ENCODE measurements at places on chromosomes 6 and 20. TPM values are rescaled to one million over a fixed set of nuclear protein-coding genes. Genes with fewer than 3 reads are reported as not detected.

DNA sequence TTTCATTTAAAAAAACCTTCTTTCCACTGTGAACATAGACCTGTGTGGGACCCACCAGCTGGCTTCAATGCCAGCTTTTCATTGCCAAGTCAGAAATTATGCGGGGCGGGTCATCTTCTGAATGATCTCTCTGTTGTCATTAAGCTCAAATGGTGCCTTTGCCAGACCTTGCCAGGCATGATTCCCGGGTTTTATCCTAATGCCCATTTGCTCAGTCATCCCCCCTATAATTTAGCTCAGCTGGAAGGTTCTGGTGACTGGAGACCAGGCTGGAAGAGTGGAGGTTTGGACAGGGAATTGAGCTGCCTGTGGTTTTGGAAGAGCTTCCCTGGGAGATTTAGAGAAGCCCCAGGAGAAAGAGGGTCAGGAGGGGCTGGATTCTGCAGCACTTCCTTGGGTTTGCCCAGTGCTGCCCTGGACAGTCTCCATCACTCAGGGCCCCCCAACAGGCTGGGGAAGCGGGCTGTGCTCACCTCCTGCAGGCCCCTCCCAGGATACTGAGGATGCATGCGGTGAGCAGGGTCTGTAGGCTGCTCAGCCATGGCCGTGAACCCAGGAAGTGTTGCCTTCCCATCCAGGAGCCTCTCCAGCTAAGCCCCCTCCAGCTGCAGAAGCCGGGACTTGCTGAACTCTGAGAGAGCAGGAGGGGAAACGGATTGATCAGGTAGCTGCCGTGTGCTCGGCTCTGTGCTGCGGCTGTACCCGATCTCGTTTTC is 273.0 kb downstream of the CDH4 start:
- no peaks in the 10 kb centered on the region for H3K27me3 ChIP-seq
- DNase-seq, result no peak
- H3K36me3 ChIP-seq, result no peaks in the 10 kb centered on the region
- H3K4me1 ChIP-seq, result no peaks in the 10 kb centered on the region
- H3K4me3 ChIP-seq, result no peak overlapping the region
- no peak overlapping the region for H3K27ac ChIP-seq

- H3K4me3 ChIP-seq, result no peak overlapping the region
- H3K27me3 ChIP-seq, result no peaks in the 10 kb centered on the region
- no peaks in the 10 kb centered on the region for H3K36me3 ChIP-seq
- H3K4me1 ChIP-seq, result no peaks in the 10 kb centered on the region
- no peak overlapping the region for H3K27ac ChIP-seq
Observed at GRCh38 chr6:10850728-10851127, 12.4 kb upstream of the MAK start.

DNA sequence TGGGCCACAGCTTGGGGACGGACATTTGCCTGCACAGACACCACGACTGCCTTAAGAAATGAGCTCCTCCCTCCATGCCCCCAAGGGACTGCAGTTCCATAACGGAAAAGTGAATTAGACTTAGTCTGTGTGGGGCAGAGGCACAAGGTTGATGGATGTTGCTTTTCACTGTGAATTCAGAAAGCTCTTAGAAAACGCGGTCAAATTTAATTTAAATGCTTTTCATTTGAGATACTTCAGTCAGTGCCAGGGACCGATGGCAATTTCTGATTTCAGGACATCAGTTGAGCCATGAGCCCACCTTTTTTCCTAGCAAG is 356.4 kb downstream of the KIF16B start:
- DNase-seq, result no peak
- no peaks in the 10 kb centered on the region for H3K4me1 ChIP-seq
- H3K27me3 ChIP-seq, result no peaks in the 10 kb centered on the region
- H3K4me3 ChIP-seq, result no peak overlapping the region
- no peaks in the 10 kb centered on the region for H3K36me3 ChIP-seq

DNA sequence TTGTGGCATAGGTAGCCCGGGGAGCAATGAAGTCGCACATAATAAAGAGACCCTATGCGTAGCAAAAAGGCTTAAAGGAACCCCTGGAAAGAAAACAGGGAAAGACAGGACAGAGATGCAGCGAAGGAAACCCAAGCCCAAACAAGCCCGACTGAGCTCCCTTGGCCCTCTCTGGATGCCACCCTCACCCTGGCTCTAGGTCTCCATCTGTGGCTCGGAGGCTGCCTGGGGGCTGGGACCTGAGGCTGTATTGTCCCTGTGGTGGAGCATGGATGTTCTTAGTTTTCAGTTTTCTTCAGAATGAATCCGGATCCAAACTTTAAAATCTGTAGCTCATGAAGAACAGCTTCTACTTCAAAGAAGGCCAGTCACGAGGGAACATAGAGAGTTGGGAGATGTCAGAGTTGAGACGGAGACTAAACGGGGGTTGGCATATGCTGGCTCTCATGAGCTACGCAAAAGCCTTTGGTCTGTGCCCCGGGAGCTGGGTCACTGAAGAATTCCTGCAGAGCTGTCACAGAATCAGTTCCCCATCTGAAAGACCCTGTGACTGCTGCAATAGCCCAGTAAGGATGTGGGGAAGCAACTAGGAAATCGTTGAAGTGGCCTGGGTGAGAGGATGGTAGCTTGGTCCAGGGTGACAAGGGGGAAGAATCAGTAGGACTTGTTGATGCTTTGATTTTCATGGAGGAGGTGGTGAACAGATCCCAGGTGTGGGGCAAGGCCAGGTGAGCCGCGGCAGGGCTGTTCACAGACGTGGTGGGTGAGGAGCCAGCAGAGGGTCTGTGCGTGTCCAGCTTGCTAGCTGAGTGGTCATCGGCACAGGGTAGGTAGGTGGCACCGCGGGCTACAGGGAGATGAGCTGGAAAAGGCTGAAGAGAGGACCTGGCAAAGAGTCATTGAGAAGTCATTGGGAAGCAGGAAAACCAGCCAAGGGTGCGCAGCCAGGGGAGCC is 35.2 kb downstream of the SYNDIG1 start:
- no peaks in the 10 kb centered on the region for H3K36me3 ChIP-seq
- H3K27me3 ChIP-seq, result no peaks in the 10 kb centered on the region
- DNase-seq, result no peak
- H3K4me3 ChIP-seq, result no peak overlapping the region
- no peaks in the 10 kb centered on the region for H3K4me1 ChIP-seq

- H3K27ac ChIP-seq, result no peak overlapping the region
- no peaks in the 10 kb centered on the region for H3K36me3 ChIP-seq
- no peaks in the 10 kb centered on the region for H3K4me1 ChIP-seq
- no peaks in the 10 kb centered on the region for H3K27me3 ChIP-seq
- H3K4me3 ChIP-seq, result no peak overlapping the region
Observed at GRCh38 chr6:29641430-29642148, 8.6 kb upstream of the GABBR1 start.

- H3K36me3 ChIP-seq, result no peaks in the 10 kb centered on the region
- H3K4me1 ChIP-seq, result no peaks in the 10 kb centered on the region
- no peaks in the 10 kb centered on the region for H3K27me3 ChIP-seq
Observed at GRCh38 chr20:8800089-8800488, 268.8 kb upstream of the PLCB4 start.

DNA sequence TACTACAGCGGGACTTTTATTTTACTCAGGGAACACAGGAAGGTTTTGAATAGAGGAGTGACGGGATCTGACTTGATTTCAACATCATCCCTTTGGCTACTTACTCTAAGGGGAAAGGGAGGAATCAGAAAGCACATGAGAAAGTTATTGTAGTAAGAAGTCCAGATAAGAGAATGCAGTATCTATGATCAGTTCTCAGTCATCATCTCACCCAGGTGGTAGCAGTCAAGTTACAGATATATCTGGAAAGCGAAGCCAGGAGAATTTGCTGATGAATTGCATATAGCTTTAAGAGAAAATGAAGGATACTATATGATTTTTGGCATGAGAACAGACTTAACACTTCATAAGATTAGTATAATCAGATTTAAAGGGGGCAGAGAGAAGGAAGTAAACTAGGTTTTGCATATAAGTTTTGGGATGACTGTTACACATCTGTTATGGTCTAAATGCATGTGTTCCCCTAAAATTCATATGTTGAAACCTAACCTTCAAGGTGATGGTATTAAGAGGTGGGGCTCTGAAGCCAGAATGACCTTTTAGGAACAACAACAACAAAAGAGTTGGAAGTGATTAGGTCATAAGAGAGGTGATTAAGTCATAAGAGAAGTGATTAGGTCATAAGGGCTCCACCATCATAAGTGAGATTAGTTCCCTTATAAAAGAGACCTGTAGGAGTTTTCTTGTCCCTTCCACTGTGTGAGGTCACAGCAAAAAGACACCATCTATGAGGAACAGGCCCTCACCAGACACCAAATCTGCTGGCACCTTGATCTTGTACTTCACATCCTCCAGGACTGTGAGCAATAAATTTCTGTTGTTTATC is 6.7 kb downstream of the RAD21L1 start:
- no peaks in the 10 kb centered on the region for H3K4me1 ChIP-seq
- H3K36me3 ChIP-seq, result no peaks in the 10 kb centered on the region
- peaks cover 19% of the 10 kb centered on the region for H3K27me3 ChIP-seq
- H3K27ac ChIP-seq, result no peak overlapping the region
- H3K4me3 ChIP-seq, result no peak overlapping the region

- H3K36me3 ChIP-seq, result no peaks in the 10 kb centered on the region
- no peaks in the 10 kb centered on the region for H3K27me3 ChIP-seq
- H3K4me3 ChIP-seq, result no peak overlapping the region
Observed at GRCh38 chr6:151679081-151679480, 128.4 kb upstream of the ESR1 start.

GRCh38 chr6:93654548-93654947 is 235.2 kb upstream of the EPHA7 start:
- DNase-seq, result no peak
- no peaks in the 10 kb centered on the region for H3K4me1 ChIP-seq
- H3K27ac ChIP-seq, result no peak overlapping the region
- H3K4me3 ChIP-seq, result no peak overlapping the region
- no peaks in the 10 kb centered on the region for H3K36me3 ChIP-seq

GRCh38 chr20:34369265-34369664 is 6.2 kb downstream of the ITCH start:
- H3K36me3 ChIP-seq, result peaks cover 5% of the 10 kb centered on the region
- H3K27ac ChIP-seq, result no peak overlapping the region
- no peak for DNase-seq
- H3K4me3 ChIP-seq, result no peak overlapping the region
- peaks cover 5% of the 10 kb centered on the region for H3K4me1 ChIP-seq

DNA sequence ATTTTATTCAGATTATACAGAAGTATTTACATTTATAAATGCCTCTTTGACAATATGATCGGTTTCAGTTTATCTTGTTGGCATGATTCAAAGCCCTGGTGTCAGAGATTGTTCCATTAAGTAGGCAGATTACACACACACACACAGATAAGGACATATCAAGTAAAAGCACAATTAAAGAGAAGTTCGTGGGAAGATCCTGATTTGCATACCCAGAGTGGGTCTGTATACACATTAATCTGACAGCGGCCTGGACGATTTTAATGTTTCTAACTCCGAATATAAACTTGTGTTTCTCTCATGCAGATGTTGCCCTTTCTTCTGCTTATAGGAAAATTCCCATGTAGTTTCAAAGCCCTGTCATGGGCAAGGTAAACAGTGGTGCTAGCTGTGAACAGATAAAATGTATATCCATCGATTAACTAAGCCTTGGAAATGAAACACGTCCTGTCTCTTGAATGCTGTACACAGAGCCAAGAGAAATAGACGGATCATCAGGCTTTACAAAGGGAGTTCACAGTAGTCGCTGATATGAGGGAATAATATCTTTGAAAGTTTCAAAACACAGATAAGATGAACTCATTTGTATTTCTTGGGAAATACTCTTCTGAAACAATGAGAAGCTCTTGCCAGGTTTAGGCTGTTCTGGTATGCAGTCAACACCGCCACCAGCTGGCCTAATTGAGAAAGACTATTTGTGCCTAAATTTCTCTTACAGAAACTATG is 108.2 kb upstream of the GMDS start:
- H3K27ac ChIP-seq, result peak overlapping the region; percentile 1
- no peaks in the 10 kb centered on the region for H3K4me1 ChIP-seq
- DNase-seq, result peak; percentile 63
- H3K36me3 ChIP-seq, result no peaks in the 10 kb centered on the region
- H3K27me3 ChIP-seq, result no peaks in the 10 kb centered on the region

GRCh38 chr20:24935766-24936525 is 13.1 kb upstream of the CST7 start:
- no peaks in the 10 kb centered on the region for H3K4me1 ChIP-seq
- no peak overlapping the region for H3K4me3 ChIP-seq
- no peaks in the 10 kb centered on the region for H3K36me3 ChIP-seq
- no peaks in the 10 kb centered on the region for H3K27me3 ChIP-seq
- no peak for DNase-seq

- DNase-seq, result no peak
- no peaks in the 10 kb centered on the region for H3K27me3 ChIP-seq
- H3K36me3 ChIP-seq, result no peaks in the 10 kb centered on the region
- no peak overlapping the region for H3K4me3 ChIP-seq
- H3K4me1 ChIP-seq, result no peaks in the 10 kb centered on the region
Observed at GRCh38 chr6:38485488-38485887, 154.2 kb downstream of the BTBD9 start.

- no peaks in the 10 kb centered on the region for H3K4me1 ChIP-seq
- no peaks in the 10 kb centered on the region for H3K27me3 ChIP-seq
- no peak within 1 kb of the TSS for H3K27ac ChIP-seq
- no peak within 1 kb of the TSS for H3K4me3 ChIP-seq
Observed at GRCh38 chr20:32858701-32859372, at the start of gene EFCAB8. Gene EFCAB8 (plus strand): TSS chr20:32858923. CDS start chr20:32863793, 4,870 bp downstream.

GRCh38 chr6:55445648-55446204 is 118.5 kb downstream of the GFRAL start:
- H3K27ac ChIP-seq, result no peak overlapping the region
- H3K36me3 ChIP-seq, result no peaks in the 10 kb centered on the region

Gene OR2B2
- total RNA-seq, result not detected

Gene HLA-DPA1
- 51.8 TPM for total RNA-seq

Gene OOEP
- total RNA-seq, result 0.33 TPM

Gene SOBP
- total RNA-seq, result 8.2 TPM

Gene C6orf132
- total RNA-seq, result 10.2 TPM

Gene EBF4
- 22.0 TPM for total RNA-seq

Gene RTF2
- 58.0 TPM for total RNA-seq

Gene CCN6
- total RNA-seq, result not detected

Gene CARMIL1
- 33.5 TPM for total RNA-seq

All from breast epithelium (tissue), 4 donors.